ENCODE measurements at places on chromosomes 4 and X.

GRCh38 chrX:151085207-151085606 lies 91.2 kb upstream of the GPR50 start:
- DNase-seq: no peak

DNA sequence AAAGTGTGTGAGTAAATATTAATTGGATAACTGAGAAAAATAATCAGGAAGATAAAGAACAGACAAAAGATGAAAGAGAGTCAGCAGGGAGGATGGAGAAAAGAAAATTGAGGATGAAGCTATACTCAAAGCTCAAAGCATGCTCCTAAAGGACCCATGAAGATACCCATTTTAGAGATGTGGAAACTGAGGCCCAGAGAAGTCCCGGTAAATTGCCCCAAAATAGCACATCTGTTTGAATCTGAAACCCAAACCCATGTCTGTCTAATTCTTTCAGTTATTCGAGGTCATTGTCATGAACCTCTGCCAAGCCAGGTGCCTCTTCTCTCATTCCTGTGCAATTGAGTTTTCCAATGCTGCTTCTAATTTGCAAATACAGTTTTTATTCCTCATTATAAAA lies 29.6 kb upstream of the MSX1 start:
- no peak for DNase-seq

- DNase-seq: no peak
Observed at GRCh38 chr4:25818371-25818871, 44.4 kb downstream of the SEL1L3 start.

DNA sequence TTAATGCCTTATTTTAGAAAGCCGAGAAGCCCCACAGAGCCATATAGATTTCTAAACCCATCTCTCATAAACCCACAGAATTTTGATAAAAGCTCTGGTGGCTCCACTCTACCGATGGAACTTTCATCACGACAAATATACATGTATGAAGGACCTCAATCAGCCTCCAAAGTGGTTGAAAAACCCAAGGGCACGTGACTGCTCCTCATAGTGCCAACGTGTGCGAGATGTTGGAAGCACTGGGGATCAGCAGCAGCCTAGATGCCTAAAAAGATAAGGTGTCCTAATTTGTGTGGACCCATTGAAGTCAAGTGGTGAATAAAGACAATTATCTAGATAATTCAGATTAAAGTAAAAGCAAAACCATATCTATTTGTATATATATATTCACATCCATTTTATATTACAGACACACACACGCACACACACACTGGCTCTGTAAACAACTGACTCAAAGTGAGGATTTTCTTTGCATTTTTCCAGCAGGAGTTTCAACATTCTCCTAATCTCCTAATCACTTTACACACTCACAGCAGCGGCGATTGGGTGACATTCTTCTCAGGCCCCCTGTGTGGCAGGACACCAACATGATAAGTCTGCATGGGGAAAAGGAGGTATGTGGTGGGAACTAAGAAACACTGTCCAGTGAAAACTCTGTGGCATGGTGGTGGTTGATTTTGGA lies 2.8 kb upstream of the PITX2 start:
- no peak for DNase-seq

GRCh38 chr4:95355021-95355420 lies 193.8 kb downstream of the UNC5C start:
- DNase-seq: no peak

DNA sequence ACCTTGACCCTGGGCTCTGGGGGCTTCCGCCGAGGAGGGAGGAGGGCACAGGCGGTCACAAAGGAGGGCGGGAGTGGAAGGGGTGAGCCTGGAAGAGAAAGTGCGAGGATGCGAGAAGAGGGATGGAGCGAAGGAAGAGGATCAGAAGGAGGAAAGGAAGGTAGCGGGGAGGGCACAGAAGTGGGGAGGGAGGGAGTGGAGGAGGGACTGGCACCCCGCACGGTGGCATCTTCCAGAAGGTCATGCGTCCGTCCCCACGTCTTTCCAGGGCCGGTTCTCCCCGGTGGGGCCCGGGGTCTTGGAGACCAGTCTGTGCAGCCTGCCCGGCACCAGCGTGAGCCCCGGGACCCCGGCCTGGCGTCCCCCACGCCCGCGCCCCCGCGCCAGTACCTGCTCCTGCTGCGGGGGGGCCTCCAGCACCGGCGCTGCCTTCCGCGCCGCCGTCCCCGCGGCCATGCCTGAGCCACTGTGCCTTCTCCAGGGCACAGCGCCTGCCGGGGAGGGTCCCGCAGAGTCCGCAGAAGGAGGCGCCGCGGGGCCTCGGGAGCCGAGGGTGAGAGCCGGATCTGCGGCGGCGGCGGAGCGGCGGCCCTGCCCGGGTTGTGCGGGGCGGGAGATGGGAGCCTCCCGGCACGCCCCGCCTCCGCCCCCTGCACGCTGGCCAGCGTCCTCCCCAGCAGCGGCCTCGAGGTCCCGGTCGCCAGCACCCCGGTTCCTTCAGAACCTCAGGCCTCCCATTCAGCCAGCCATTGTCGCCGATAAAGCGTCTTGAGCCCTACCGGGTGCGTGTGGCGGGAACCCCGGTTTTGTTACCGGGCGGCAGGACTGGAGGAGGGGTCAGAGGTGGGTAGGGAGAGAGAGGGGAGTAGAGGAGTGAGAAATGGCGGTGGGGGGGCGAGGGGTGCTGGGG lies at the start of gene RNF175:
Gene RNF175, minus strand, starts transcription at position 618 of the 910 bp plus-strand sequence. Its CDS starts 162 bp downstream, at position 456.
- no peak for DNase-seq

- no peak for DNase-seq
Observed at GRCh38 chr4:6943012-6943884, 33.6 kb downstream of the TBC1D14 start.

DNA sequence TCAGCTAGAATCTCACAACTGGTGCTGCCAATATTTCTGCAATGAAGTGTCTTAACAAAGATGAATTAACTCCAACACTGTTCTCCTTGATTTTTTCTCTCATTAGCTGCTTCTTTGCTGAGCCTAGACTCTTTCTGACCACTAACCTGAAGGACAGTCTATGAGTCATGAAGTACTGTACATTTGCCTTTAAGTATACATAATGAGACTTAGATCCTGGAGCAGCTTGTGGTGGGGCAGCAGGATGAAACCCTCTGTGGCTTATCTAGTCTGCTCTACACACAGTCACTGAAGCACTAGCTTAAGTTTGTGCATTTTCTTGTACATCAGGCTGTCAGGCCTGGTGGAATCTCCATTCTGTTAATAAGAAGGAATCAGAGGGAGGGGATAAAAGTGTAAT lies 307.4 kb upstream of the SMIM31 start:
- no peak for DNase-seq

DNA sequence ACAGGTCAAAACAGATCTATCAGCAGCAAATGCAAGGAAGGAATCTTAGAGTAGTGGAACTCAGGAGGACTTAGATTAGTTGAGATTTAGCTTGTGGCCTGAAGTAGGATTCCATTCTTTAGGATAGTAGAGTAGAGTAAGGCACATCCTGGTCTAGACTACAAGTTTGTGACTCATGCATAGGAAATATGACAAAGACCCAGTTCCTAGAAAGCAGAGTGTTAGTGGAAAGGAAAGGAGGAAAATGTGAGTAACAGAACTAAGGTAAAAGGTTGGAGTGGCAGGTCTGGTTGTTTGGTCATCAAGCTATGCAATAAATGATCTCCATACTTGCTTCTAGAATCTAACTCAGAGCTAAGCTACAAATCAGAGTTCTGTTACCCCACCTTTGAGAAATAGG lies 595.0 kb downstream of the ACTRT1 start:
- DNase-seq: no peak

DNA sequence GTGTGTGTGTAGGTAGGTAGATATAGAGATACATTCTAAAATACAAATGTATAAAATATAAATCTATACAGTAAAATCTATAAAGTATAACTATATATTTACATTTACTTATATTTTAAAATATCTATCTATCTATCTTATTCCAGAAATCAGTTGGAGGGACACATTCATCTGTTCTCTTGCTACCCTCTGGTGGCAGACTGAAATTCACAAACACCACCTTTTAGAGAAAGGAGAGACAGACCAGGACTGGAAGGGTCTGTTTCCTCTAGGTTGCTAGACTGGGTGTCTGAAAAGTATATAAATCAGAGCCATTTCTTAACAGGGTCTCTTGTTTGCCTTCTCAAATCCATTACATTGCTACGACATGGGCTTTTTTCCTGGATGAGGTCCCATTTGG lies 343.0 kb downstream of the OPHN1 start:
- DNase-seq: no peak

GRCh38 chrX:120697053-120697452 lies 67.2 kb upstream of the C1GALT1C1 start:
- DNase-seq: no peak

DNA sequence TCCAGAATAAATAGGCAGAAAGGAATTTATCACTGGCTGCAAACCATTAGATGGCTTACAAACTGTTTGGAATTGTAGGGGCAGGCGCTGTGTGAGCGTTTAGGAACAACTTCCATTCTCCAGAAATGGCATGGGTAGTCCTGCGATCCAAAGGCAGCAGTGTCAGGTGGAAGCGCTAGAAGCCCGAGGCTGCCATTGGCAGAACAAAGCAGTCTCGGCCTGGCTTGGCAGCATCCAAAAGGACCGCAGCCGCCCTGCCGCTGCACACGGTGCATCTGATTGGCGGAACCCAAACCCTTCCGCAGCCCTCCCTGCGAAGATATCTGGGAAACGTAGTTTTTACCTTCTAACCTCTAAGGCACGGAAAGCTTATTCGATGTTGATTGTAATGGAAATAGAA lies 23.6 kb upstream of the YTHDC1 start:
- no peak for DNase-seq

DNA sequence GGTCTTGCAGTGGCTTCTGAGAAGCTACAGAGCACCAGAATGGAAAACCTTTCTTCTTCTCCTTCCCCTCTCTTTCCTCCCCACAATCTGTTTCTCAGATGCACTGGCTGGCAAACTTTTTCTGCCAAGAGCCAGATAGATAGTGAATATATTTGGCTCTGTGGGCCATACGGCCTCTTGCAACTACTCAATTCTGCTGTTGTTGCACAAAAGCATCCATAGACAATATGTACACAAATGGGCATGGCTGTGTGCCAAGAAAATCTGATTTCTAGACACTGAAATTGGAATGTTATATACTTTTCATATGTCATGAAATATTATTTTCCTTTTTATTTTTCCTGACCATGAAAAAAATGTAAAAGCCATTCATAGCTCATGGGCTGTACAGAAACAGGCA lies 3.1 kb downstream of the PHEX start:
- DNase-seq: no peak

GRCh38 chr4:21041708-21042107 lies 341.4 kb downstream of the PACRGL start:
- DNase-seq: no peak

DNA sequence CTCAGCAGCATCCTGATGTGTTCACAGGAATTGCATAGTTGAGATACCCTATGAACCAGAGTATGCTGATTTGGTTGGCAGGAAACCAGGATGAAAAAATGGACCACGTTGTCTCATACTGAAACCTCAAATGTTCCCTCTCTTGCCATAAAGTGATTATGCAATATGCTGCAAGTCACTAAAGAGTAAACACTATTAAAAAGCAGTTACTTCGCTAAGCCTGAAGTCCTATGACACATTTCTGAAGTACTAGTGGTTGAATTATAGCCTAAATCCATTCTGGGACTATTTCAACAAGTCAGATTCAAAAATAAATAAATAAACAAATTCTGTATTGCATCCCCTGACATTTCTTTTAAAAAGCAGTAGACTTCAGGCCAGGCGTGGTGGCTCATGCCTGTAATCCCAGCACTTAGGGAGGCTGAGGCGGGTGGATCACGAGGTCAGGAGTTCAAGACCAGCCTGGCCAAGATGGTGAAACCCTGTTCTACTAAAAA lies 106.0 kb upstream of the NAP1L5 start:
- no peak for DNase-seq

- DNase-seq: no peak
Observed at GRCh38 chr4:114272226-114272625, 292.8 kb upstream of the ARSJ start.

DNA sequence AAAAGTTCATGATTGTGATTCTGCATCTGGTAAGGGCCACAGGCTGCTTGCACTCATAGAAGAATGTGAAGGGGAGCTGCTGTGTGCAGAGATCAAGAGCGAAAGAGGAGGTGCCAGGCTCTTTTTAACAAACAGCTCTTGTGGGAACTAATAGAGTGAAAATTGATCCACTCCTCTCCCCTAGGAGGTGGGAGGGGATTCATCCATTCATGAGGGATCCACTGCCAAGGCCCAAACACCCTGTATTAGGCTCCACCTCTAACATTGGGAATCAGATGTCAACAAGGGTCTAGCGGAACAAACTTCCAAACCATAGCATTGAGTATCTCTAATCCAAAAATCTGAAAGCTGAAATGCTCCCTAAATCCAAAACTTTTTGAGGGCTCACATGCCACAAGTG lies 16.4 kb upstream of the PPID start:
- DNase-seq: no peak

DNA sequence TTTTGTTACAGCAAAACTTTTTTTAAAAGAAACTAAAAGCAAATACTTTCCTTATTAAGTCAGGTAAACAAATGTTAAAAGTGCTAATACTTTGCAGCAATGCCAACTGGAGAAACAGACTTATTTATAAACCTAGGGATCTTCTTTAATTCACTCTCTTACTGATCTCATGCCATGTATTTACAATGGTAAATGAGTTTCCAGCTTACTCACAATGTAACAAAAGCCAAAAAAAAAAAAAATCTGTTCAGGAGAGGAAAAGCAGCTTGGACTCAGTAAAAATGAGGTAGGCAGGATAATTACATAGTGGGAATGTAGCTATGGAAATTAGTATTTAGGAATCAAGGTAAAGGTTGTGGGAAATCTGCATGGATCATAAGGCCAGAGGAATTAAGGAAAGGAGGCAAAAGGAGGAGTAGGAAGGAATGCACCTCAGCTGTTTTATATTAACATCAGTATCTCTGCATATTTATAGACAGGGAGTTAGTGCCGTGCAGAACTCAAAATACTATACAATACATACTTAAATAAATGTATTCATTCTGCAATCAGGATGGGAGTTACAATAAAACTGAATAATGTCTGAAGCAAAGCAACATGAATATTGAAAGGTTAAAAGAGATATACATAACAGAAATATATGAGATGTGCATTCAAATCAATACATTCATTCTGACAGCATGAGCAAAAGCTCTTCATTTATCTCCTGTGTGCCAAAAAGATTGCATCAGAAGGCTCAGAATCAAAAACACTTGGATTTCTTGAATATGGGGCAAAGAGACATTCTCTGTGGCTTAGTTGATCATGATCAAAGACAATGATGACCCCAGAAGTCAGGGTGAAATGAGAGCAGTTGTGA lies 57.9 kb upstream of the ETNPPL start:
- DNase-seq: no peak

GRCh38 chr4:153566631-153567150 lies 100.5 kb downstream of the TMEM131L start:
- DNase-seq: no peak

DNA sequence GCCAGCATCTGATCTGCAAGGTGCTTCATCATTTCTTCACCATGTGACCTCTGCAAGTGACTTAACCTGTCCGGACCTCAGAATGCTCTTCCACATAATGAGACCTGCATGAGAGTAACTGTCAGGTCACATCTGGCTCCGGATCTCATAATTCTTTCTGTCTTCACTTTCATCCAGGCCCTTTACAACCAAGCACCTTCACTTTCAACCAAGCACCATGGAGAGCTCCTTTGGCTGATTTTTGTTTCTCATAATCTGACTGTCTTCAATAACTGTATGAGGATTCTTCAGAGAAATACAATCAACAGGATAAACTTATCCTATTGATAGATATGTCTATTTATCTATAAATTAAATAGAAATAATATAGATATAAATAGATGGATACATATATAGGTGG lies 148.1 kb downstream of the VCX3A start:
- DNase-seq: no peak

GRCh38 chrX:24023972-24024669 lies 2.9 kb downstream of the KLHL15 start:
- no peak for DNase-seq
